ENCODE measurements at places on chromosomes 1 and 21. TPM values are rescaled to one million over a fixed set of nuclear protein-coding genes. Genes with fewer than 3 reads are reported as not detected.

NUDT17 gene
- total RNA-seq, result 2.5 TPM

SAMSN1 gene
- total RNA-seq, result 9.6 TPM

SH2D5 gene
- 0.30 TPM for total RNA-seq

DYNLT4 gene
- total RNA-seq, result not detected

PIGC gene
- total RNA-seq, result 29.6 TPM

PATJ gene
- total RNA-seq, result 34.5 TPM

S100A7A gene
- total RNA-seq, result 0.30 TPM

ZP4 gene
- total RNA-seq, result 0.10 TPM

SPATA6 gene
- 24.4 TPM for total RNA-seq
